ENCODE measurements at places on chromosomes 2 and 18.

DNA sequence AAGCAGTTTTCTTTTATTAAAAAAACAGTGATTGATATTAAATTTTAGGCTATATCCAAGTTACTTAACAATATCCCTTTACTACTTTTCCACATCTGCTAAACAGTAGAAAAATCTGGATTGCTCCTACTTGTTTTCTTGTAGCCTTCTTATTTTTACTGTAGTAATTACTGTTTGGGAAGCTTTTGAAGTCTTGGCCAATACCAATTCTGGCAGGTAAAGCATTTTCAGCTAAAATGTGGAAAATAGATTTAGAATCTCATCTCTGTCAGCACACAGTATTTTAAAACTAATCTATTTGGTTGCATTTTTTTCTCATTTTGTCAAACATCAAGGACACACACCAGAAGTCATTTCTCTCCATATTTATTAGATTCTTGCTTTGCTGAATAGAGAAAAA, 1485.7 kb upstream of the PIK3C3 start:
- no peak for DNase-seq

DNA sequence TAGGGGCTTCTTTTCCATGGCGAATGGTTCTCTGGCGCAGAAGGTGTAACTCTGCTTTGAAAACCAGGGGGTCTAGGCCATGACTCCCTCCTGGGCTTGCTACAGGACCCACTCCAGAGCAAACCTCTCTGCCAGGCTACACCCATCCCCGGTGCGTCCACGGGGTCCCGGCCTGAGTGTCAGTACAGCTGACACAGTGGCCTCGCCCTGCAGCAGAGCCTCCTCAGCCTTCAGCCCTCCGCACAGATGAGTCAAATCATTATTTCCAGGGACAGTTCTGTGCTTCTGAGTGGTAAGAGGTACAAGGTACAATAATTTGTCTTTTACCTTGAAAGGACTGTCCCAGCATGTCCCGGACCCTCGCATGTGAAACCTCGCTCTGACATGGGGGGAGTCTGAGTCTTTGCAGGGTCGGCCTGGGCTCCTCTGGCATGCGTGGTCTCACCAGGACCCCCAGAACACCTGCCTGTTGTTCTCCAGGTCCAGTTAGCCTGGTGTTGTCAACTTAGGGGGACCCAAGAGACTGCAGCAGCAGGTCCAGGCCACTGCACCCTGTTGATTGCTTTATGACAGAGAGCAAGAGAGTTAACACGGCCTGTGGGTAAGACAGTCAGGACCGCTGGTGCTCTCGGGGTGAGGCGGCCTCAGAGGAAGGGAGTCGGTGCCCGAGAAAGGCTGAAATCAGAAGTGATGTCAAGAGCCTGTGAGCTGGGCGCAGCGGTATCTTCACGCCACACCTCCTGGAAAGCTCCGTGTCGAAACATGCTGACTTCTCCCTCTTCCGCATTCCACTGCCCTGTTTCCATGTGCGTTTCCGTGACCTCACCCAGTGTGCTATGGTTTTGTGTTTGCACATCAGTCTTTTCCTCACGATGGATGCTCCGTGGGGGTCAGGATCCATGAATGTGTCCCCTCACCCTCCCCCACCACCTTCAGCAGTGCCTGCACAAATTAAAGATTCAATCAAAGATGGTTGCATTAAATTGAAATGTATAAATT, 340.1 kb downstream of the EIPR1 start:
- DNase-seq, result no peak

DNA sequence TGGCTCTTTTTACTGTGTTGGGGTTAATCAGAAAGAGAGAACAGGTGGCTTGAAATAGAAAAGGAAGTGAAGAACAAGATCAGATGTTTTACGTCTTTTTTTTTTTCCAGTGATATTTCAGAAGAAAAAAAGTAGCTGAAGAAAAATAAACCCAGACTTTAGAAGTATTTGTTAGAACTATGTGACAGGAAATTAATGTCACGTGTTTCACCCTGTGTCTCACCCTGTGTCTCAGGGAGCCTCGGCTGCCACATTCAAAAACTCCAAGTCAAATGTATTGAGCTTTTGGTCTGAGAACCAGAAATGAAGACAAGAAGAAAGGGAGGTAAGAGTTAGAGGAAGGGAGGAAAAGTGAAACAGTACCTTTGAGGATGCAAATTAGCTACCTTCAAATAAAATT, 38.0 kb downstream of the AKAIN1 start:
- no peak for DNase-seq

GRCh38 chr2:102269200-102269524, 42.2 kb upstream of the IL1RL1 start:
- no peak for DNase-seq

GRCh38 chr2:218188528-218188927, 21.8 kb upstream of the CXCR1 start:
- DNase-seq, result no peak

DNA sequence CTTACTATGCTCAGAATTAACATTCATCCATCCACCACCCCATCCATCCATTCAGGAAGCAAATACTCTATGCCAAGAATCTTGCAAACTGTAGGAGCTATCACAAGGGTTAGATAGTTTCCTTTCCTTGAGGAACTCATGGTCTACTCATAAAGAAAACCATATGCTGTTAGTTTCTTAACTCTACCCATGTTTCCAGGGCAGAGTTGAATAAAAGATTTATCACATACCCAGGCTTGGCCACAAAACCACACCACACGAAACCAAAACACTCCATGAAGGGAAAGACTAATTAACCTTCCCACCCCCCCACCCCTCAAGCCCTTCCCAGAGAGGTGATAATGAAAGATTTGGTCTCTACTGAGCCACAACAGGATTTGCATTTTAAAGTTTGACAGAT, 23.7 kb upstream of the MSGN1 start:
- DNase-seq, result no peak

Data from activated CD4-positive, alpha-beta T cell treated with anti-CD3 and anti-CD28 coated beads for 24 hours (primary cell).